ENCODE measurements at places on chromosomes 1 and 21. TPM values are rescaled to one million over a fixed set of nuclear protein-coding genes. Genes with fewer than 3 reads are reported as not detected.
A peak's percentile ranks its signal among the peaks of the same experiment; 100 is the strongest.

DNA sequence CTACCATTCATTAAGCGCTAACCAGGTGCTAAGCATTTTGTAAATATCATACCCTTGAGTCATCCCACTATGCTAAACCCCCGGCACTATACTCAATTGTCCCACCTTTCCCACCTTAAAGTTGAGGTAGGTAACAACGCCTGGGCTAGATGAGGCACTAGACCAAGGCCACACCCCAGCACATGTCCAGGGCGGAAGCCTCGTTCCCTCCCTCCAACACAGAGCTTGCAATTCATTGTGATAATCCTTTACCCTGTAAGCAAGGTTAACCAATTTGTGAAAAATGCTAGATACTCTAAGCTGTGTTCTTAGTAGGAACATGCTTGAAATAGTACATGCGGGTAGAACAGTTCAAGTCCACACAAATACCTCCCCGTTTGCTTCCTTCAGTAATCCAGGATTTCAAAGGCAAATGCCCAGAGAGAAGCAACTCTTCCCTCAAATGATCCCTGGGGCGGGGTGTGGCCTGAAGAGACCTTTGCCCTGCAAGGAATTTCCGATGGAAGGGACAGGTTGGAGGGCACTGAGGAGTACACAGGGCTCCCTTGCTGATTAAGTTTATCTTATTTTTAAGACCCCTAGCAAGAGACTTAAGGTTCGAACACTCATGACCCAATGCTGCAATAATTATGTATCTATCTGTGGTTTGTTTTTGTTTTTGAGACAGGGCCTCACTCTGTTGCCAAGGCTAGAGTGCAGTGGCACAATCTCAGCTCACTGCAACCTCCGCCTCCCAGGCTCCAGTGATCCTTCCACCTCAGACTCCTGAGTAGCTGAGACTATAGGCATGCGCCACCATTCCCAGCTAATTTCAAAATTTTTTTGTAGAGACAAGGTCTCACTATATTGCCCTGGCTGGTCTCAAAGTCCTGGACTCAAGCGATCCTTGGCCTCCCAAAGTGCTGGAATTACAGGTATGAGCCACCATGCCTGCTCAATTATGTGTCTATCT is 2.6 kb downstream of the RSPH1 start:
- no peak for DNase-seq

GRCh38 chr1:166353213-166353612 is 186.4 kb upstream of the FAM78B start:
- no peak for DNase-seq

- DNase-seq, result no peak
Measured at GRCh38 chr1:91559838-91560565, 59.4 kb downstream of the CDC7 start.

GRCh38 chr1:208569181-208569580 is 325.0 kb upstream of the PLXNA2 start:
- no peak for DNase-seq

KIF17 gene
- total RNA-seq, result 12.6 TPM

- DNase-seq, result peak; percentile 59
Measured at GRCh38 chr1:116374353-116375147, 1.5 kb downstream of the ATP1A1 start.

DNA sequence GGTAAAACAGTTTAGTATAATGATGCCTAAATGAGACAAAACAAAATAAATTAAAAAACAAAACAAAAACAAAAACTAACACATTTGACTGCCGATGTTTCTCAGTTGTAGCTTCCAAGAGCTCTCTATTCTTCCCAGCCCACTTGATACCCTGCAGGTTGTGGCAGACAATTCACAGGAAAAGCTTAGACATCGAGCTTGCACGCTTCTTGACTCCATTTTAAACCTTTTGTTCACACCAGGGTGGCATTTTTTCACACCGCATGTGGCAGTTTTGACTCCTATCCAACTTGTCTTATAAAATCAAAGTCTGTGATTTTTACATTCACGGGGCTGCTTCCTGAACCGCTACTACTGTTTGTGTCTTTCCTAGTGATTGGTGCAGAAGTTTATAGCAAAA is 575.9 kb downstream of the USP25 start:
- DNase-seq, result no peak

- DNase-seq, result no peak
Measured at GRCh38 chr21:45511007-45511406, 31.2 kb downstream of the SLC19A1 start.

GRCh38 chr1:163055531-163055930 is 13.6 kb upstream of the RGS4 start:
- DNase-seq, result no peak

DNA sequence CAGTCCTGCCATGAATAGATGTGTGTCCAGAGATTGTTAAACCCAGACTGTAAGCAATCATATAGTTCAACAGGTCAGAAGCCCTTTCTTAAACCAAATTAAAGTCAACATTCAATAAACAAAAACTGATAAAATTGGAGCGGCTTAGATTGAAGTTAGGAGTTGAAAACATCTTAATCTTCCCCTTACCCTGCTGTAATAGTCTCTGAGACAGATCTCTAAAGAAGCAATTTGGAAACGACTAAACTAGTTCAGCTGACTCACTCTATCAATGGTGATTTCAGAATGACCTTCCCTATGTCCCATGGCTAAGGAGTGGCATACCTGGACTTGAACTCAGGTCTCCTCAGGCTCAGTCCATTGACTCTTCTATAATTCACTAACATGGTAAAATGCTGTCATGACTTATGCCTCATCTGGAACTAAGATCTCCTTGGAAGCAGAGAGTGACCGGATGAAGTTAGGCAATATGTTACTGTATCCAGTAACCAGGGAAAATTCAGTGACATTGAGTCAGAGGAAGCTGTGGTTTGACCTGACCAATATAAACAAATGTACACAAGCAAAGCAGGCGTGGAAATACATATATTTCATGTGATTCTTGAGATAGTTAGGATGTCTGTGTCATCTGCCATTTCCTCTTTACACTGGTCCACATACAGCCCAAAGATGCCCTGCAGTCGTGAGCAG is 30.1 kb downstream of the SGIP1 start:
- no peak for DNase-seq

DNA sequence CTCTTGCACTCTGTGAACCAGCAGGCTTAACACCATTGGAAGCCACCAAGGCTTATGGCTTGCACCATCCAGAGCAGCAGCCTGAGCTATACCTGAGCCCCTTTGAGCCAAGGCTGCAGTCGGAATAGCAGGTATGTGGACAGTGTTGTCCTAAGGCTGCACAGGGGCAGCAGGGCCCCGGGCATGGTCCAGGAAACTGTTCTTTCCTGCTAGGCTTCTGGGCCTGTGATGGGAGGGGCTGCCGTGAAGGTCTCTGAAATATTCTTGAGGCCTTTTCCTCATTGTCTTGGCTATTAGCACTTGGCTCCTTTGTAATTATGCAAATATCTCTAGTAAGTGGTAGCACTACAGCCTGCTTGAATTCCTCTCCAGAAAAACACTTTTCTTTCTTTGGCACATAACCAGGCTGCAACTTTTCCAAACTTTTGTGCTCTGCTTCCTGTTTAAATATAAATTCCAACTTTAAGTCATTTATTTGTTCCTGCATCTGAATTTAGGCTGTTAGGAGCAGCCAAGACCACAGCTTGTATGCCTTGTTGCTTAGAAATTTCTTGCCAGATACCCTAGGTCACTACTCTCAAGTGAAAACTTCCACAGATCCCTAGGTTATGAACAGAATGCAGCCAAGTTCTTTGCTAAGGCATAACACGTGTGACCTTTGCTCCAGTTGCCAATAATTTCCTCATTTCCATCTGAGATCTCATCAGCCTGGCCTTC is 5.2 kb downstream of the KRTAP20-4 start:
- no peak for DNase-seq

DNA sequence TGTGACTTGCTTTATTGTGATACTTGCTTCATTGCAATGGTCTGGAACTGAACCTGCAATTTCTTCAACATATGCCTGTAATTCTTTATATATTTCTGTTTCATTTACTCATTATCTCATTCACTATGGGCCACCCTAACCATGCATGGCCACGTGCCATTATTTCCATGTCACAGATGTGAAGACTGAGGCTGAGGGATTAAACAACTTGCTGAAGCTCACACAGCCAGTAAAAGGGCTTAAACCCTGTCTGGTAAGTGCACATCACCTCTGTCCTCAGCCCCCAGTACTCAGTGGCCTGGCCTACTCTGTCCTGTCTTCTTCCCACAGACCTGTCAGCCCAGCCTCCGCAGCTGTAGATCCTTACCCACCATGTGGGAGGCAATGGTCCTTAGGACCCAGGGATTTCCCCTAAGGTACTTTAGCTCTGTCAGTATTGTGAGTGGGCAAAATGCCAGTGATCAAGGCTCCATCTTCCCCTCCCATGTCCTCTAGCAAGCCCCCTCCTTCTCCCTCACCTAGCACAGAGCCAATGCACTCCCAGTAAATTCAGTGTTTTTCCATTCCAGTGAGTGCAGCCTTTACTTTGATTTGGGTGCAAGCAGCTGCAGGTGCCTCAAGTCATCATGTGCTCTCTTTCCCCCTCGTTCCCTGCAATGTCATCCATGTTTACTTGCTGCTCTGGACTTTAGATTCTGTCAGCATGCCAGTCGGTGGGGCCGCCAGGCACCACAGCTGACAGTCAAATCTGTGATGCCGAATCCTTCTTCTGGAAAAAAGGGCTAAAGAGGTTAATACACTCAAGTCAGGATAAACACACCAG is 228.2 kb upstream of the PROX1 start:
- DNase-seq, result no peak

SPRR2A gene
- not detected for total RNA-seq

DNA sequence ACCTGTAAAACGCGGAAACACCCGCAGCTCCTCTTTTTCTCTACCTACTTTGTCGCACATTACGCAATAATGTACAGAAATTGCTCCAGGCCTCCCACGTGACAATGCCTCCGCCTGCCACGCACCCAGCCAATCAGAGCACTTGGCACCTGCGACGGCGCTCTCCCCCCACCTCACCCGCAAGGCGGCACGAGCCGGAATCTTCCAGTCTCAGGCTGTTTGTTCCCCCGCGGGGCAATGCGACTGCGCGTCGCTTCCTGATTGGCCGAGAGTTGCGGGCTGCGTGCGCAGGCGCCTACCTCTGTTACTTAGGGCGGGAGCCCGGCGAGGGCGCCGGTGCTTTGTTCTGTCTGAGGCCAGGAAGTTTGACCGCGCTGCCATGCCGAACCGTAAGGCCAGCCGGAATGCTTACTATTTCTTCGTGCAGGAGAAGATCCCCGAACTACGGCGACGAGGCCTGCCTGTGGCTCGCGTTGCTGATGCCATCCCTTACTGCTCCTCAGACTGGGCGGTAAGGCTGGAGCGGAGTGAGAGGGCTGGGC is at the start of gene MAEL:
Gene MAEL, plus strand, starts transcription at position 307 of the 542 bp plus-strand sequence. Its CDS starts 73 bp downstream, at position 380.
- peak; percentile 81 for DNase-seq

- DNase-seq, result peak; percentile 25
Measured at GRCh38 chr1:46478721-46479485, 10.7 kb upstream of the DMBX1 start.

GRCh38 chr1:16094453-16095158 is 21.2 kb upstream of the FAM131C start:
- no peak for DNase-seq

AMY1A gene
- total RNA-seq, result not detected

DNA sequence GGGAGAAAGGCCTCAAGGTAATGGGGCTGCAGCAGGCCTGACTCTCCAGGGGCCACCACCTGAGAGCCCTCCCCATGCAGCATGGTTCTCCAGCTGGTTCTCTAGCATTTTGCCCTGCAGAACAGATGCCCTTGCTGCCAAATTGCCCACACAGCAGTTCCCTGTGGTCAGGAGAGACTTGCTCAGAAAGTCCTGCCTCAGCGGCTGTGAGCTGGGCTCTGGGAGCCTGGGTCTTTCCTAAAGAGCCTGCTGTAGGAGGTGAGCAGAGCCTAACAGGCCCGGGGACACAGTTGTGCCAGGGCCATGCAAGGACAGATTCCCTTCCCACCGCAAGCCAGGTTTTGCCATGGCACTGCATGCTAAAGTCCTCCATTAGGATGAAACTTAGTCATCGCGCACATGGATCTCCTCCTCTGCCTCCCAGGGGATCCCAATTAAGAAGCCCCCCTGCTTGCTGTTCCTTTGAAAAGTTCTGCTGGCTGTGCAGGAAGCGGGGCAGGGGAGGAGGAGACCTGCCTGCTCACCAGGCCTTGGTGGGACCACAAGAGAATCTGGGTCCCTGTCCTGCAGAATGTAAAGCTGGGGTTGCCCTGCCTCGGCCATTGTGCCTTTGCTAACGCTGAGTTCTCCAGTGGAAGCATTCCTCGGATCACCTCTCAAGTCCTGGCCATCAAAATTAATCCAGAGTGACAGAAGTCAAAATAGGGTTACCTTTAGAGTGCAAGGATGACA is 21.4 kb downstream of the TEX35 start:
- no peak for DNase-seq

S1PR1 gene
- 80.9 TPM for total RNA-seq

HLX gene
- total RNA-seq, result 18.6 TPM

HTR6 gene
- not detected for total RNA-seq

GRCh38 chr21:43812957-43813655 is 23.7 kb downstream of the RRP1 start:
- peak; percentile 76 for DNase-seq

FDPS gene
- total RNA-seq, result 256 TPM

- no peak for DNase-seq
Measured at GRCh38 chr1:46526691-46527291, 24.7 kb downstream of the KNCN start.

FCRLB gene
- 2.1 TPM for total RNA-seq

- DNase-seq, result no peak
Measured at GRCh38 chr1:103492003-103492625, 33.4 kb upstream of the RNPC3 start.

TSPAN2 gene
- total RNA-seq, result 13.7 TPM

GRCh38 chr1:55886856-55887712 is 671.9 kb upstream of the USP24 start:
- no peak for DNase-seq

- no peak for DNase-seq
Measured at GRCh38 chr1:101945884-101946283, 50.8 kb downstream of the OLFM3 start.

DNA sequence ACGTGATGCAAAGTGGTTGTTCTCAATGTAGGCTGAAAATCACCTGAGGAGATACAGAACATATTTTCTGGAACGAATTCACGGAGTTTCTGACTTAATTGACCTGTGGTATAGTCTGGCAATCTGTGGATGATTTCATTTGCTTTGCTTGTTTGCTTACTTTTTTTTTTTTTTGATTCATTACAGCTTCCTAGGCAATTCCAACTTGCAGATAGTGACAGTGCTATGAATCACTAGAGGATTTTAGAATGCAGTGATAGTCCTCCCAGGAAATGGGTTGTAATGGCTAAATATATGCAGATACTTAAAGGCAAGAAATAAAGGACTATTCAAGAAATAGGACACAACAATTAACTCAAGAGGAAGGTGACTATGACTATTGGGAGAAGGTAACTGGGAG is 1378.1 kb upstream of the PRMT6 start:
- no peak for DNase-seq

DNA sequence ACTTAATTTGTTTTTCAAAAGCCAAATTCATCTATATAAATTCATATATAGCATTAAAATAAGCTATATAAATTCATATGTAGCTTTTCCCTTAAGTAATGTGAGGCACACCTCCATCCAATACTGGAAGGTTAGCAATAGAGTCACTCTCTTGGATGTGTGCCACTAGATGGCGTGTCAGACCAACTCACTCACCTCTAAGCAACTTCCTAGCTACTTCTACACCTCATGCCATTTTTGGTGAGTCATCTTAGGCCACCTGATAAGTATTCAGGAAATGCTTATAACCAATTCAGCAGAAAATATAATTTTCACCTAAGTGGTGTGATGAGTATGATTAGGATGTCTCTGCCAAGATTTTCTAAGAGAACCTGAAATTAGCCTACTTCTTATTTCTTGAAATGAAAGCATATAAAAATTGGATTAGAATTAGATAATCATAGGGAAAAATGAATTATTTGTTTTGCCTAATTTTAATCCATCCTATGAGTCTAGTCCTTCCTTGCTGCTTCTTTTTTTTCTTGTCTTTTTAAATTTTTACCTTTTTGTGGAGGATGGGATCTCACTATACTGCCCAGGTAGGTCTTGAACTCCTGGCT is 34.4 kb upstream of the TADA1 start:
- no peak for DNase-seq

Data from upper lobe of left lung (tissue), 6 donors.